C1 segment of cervical spinal cord (tissue), 14 donors: ENCODE measurements at places on chromosomes 4 and X.

GRCh38 chr4:172793565-172794306, 374.9 kb upstream of the GALNT7 start:
- no peak for DNase-seq

DNA sequence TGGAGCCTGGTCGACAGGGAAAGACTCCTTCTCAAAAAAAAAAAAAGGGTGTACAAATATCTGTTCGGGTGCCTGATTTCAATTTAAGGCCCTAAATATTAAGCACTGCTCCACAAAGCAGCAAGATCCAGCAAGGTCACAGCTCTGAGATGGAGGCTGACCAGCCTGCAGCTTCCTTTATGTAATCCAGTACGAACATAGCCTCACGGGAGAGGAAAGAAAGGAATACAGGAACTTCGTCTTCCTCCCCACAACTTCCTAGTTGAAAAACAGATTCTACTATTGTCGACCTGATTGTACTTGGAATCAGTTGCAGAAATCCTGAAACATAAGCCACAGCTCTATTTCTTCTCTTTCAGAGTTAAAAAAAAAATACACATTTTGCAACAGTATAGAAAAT, 53.5 kb upstream of the TBC1D9 start:
- no peak for DNase-seq

- DNase-seq = peak; percentile 8
Measured at GRCh38 chr4:112145790-112146501, 692 bp downstream of the FAM241A start.

DNA sequence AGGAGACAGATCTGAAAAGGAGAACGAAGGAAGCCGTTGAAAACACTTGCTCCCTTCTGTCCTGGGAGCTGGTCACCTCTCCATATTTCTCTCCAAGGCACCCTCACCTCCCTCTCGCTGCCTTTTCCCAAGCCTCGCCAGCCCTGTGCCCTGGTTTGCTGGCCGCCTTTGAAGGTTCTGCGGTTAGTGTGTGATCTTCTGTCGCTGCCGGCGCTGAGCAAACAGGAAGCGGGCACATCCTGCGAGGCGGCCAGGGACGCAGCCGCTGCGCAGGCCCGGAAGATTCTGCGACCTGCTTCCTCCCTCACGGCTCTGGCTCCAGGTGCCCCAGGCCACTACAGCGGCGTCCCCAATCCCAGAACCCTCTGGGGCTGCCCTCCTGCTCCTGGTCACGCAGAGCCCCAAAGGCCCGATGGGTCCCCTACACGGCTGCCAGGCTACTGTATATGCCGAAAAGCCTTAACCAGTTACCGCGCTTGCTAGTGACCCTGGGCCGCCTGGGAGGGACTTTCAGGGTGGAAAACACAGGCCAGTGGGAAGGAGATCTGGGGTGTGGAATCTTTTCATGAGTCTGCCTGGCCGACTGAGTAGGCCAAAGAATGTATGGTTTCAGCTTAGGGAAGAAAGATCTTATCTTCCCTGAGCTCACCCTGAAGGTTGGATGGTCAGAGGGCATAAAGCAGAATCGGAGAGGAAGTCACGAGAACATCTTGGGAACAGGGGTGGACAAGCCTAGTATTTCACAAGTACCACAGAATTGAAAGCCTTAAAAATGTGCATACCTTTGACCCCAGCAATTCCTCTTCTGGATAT, 2.3 kb upstream of the SASH3 start:
- no peak for DNase-seq

- no peak for DNase-seq
Measured at GRCh38 chr4:64272432-64272831, 136.8 kb downstream of the TECRL start.

DNA sequence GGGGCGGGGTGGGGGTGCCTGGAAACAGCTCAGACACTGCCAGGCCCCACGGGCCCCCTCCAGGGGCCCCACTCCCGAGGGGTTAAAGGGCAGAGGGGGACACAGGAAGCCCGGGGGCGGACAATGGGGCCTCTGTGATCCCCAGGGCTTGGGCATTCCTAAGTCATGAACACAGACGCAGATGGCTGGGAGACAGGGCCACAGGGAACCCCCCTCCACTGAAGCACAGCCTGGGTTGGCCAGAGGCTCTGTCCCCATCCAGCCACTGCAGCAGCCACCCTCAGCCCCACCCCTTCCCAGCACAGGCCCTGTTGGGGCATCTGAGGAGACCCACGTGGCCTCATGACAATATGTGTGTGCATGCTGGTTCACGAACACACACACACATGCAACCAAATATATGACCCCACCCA, 3.9 kb downstream of the L1CAM start:
- DNase-seq = no peak

- no peak for DNase-seq
Measured at GRCh38 chrX:50671661-50672060, 142.3 kb downstream of the SHROOM4 start.

DNA sequence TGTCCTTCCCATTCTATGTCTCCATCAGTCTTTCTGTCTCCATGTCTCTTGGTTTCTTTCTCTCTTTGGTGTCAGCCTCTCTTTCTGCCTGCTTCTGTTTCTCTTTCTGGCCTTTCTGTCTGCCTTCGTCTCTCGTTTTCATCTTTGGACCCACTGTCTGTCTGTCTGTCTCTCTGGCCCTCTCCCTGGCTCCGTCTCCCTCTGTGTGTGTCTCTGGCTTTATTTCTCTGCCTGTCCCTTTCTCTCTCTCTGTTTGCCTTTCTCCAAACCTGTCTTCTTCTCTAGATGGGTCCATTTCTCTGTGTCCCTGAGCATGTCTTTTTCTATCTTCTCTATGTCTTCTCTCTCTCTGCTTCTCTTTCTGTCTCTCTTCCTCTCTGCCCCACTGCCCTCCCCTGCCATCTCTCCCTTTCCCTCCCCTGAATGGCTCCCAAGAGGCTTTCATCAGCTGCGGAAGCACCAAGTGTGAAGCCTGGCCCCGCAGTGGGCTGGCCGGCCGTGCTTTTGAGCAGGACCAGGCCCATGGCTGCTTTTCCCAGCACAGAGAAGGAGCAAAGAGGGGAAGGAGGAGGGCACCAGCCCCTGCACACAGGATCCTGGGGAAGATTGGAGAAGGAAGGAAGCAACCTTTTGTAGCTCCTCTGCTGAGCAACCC, 57.4 kb downstream of the PJA1 start:
- no peak for DNase-seq

DNA sequence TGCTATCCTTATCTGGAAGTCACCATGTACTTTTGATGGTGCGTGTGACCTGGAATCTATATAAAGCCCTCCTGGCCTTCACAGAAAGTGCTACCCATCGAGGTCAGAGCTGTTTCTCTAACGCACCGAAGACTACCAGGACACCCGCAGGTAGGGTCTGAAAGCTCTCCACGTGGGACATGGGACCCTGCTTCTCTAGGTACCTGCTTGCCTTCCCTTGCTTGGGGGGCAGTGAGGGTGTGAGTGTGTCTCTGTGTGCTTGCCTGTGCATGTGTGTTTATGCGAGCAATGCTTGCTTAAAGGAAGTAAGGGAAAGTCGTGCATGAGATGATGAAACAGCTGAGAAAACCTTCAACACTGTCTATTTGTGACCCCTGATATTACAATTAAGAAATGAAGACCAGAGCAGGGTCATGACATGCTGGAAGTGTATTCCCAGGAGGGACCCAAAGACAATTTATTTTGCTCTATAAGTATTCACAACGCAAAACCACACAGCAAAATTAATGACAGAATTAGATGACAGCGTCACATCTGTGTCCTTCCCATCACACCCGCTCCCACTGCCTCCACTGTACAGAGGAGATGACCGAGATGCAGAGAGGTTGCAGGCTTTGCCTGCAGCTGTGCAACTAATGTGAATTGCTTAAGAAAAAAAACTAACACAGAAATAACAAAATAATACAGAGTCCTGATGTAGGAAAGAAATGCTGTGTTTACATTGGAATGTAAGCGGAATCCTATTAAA, 76.4 kb upstream of the HELT start:
- DNase-seq = no peak

GRCh38 chrX:70423936-70424675, 992 bp downstream of the GDPD2 start:
- DNase-seq = no peak

GRCh38 chr4:21952549-21952948, 4.0 kb upstream of the KCNIP4 start:
- no peak for DNase-seq

GRCh38 chrX:78024349-78025059, 55.1 kb upstream of the PGAM4 start:
- no peak for DNase-seq

- DNase-seq = no peak
Measured at GRCh38 chr4:24121395-24122175, 231.7 kb upstream of the PPARGC1A start.

- DNase-seq = no peak
Measured at GRCh38 chr4:110371016-110371770, 104.8 kb upstream of the ENPEP start.

DNA sequence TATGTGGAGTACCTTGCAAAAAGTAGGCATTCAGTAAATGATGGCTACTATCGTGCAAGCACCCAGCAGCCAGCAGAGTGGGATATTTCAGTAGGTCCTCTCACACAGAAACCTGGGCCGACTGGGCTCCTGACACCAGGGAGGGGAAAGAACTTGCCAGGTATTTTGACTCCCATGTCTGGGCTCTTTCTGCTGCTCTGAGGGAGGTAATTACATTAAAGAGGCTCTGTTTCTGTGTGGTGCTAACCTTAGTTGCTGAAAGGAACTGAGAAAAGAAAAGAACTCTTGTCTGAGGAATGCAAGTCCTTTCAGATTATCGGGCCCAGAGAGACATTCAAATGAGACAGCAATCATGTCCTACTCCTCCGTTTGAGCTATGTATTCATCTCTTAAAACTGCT, 175.8 kb upstream of the MTMR8 start:
- DNase-seq = no peak

GRCh38 chr4:152556283-152556682, 20.4 kb upstream of the FBXW7 start:
- no peak for DNase-seq

DNA sequence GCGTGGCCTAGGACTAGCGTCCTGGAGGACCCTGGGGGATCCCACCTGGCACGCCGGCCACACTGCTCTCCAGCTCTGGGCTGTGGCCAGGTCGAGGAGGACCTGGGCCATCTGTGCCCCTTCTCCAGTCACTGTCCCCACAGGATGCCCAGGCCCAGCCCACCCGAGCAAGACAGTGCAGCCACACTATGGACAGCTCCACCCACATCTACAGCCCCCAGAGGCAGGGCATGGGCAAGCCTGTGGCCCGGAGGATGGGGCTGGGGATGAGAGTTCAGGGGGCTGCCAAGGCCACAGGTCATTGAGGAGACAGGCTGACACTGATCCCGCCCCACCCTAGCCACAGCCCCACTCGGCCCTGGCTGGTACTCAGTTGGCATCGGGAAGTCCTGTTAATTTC, 30.3 kb downstream of the FAM53A start:
- DNase-seq = no peak
